ENCODE measurements at places on chromosomes 4 and X.
A peak's percentile ranks its signal among the peaks of the same experiment; 100 is the strongest.

DNA sequence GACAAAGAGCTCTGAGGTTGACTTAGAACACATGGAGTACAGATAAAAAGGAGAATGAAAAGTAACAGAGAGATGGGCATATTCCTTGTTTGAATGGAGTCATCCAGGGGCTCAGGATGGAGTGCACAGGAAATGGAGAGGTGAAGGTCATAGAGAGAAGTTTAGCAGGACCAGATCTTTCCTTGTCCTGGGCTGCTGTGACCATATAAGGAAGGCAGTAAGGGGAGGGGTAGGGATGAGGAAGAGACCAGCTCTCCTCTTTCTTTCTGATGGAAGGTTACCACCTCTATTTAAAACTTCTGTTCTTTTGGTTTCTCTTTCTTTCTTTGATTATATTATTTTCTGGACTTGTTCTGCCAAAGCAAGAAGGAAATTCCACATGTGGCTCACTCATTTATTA is 27.0 kb downstream of the AR start:
- DNase-seq, result no peak

DNA sequence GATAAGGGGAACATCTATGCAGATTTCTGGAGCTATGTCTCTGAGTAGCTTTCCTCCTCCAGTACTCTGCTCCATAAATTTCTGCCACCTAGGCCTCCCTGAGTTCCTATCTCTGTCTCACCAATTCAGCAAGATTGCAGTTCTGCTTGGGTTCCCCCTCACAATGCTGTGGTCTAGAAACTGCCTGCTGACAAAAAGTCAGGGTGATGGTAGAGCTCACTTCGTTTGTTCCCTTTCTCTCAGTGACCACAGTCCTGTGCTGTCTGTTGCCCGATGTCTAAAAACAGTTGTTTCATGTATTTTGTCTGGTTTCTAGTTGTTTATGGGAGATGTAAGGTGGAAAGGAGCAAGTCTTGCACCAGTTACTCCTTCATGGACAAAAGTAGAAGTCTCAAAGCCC is 41.1 kb downstream of the AMMECR1 start:
- DNase-seq, result no peak

DNA sequence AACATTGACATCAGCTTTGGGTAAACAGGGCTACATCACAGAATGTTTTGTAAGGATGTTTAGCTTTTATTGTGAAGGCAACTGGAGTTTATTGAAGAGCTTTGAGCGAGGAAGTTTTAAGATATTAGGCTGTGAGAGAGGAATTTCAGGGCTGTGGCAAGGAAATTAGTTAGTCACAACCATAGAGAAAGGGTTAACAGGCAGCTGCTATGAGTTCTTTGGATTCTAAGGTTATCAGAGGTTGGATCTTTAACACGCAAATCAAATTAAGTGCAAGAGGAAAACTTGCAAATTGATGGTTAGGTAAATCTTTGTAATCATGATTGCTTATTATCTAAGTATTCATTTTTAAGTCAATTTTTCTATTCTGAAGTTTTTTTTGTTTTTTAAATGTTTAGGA is 156.0 kb downstream of the UGT8 start:
- DNase-seq, result no peak

- no peak for DNase-seq
These were observed 84.1 kb upstream of the NEIL3 start for GRCh38 chr4:177225605-177226004.

DNA sequence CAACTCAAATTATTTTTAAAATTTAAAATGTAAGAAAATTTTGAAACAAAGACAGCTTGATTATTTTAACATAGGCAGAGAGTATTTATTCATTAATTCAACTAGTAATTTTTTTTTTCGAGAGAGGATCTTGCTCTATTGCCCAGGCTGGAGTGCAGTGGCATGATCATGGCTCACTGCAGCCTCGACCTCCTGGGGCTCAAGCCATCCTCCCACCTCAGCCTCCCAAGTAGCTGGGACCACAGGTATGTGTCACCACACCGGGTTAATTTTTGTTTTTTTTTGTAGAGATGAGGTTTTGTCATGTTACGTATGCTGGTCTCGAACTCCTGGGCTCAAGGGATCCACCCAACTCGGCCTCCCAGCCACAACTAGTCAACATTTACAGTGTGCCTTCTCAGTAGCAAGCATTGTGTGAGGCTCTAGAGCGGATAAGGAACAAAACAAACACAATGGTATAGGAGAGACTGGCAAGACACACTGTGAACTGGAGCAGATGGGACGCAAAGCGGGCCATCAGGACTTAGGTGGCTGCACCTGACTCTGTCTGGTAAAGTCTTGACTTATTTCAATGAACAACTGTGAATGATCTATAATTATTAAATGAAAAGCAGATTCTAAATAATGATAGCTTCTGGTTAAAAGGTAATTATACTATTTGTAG is 21.6 kb downstream of the SETD7 start:
- DNase-seq, result no peak

DNA sequence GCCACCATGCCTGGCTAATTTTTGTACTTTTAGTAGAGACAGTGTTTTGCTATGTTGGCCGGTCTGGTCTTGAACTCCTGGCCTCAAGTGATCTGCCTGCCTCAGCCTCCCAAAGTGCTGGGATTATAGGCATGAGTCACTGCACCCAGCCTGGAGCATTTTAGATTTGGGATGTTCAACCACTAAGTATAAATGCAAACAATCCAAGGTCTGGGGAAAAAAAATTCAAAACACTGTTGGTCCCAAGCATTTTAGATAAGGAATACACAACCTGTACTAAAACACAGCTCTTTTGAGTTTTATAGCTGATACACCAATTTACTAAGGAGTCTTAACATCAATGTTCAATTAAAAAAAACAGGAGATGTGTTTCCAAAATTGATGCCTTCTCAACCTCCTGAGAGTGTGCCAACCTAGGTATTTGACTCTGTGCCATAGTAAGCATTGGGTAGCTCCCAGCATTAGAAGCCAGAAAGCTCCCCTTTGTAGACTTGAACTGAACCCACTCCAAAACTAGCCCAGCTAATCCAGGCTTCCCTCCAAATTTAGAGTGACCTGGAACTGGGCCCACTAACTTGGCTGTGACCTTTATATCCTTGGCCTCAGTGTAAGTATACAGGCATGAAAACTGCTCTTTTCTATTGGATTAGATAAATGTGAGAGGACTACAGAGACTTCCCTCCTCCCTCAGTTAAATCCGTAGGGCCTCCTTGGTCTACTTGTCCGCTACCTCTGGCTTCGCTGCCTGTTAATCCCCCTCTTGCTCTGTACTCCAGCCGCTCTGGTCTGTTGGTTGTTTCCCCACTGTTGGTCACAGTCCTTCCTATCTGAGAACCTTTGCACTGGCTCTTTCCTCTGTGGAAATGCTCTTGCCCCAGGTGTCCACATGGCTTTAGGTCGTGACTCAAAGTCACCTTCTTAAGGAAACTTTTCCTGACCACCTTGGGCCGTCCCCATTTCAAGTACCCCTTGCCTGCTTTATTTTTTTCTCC is 77.6 kb downstream of the CCKAR start:
- DNase-seq, result no peak

DNA sequence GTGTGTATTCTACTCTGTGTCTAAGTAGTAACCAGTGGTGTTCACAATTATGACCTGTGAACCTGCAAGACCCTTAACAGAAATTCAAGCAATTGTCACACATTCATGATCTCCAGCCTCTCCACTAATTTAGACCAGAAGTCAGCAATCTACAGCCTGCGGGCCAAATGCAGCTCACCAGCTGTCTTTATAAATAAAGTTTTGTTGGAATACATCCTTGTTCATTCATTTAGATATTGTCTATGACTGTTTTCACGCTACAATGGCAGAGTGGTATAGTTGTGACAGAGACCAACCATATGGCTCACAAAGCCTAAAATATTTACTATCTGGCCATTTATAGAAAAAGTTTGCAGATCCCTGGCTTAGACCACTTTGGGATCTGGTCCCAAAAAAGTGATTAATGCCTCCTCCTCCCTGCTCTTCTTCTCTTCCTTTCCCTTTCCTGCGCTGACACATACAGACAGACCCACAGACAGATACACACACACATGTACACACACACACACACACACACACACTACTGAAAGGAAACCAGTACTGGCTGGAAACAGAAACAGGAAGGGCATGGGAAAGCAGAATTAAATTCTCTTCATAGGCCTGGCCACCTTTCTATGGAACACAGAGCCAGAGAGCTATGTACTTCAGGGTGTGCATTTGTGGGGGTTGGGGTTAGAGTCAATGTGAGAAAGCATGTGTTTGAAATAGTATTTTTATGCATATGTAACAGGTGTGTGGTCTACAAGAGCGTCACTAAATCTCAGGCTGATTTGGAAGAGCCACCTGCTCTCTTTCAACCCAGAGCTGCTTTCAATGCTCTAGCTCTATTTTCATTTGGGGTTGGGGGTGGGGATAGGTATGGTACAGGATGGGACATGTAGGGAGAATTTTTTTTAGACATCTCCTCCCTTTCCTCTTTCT is 49.7 kb upstream of the TMEM164 start:
- no peak for DNase-seq

DNA sequence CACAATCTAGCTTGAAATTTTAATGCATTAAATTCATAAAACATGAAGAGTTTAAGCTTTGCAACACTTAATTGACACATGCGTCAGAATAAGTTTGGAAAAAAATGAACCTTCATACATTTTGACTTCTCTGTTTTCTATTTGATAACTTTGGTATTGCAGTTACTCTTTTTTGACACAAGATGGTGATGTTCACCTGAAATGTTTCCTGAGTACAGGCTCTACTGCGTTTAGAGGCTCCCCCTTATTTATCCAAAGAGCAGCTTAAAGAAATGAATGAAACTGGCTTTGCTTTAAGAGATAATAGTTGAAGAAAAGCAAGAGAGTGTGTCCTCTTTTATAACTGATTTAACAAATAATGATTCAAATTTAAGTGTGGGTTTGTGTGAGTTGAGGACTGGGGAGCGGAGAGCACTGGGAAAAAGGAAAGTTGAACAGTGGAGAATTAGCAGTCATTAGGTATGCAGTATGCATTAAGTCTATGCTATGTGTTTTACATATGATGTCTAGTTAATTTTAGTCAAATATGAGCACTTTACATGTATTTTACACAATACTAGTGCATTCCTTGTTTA is 180.6 kb upstream of the NUDT6 start:
- peak; percentile 61 for DNase-seq

DNA sequence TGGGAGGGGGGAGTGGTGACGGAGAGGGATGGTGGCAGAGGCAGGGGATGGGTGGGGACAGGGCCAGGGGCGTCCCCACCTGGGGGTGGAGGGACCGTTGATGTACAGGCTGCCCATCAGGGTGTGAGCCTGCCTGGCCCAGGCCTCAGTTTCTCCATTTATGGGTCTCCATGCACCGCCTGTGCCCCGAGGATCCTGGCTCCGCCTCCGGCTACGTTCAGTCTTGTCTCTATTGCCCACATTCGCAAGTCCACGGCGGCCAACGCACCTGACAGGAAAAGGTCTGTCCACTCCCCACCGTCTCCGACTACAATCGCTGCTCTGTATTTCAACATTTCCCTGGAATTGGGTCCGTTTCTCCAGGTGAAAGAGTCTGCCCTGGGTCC is 96.3 kb upstream of the NKX1-1 start:
- DNase-seq, result no peak

GRCh38 chr4:150209140-150209829 is 131.0 kb downstream of the DCLK2 start:
- peak; percentile 63 for DNase-seq

DNA sequence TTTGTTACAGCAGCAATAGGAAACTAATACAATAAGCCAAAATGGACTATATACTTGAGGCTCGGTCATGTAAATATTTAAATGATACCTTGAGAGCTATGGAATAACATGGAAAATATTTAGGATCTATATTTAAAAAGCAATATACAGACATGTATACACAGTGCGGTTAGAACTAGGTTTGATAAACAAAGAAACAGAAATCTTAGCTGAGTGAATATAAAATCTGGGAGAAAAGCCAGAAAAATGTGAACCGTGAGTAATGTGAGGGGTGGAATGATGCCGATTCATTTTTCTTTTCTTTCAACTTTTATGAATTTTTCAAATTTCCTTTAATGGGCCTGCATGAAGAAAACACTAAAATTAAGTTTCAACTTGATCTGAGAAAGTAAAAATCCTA is 104.1 kb downstream of the ATXN3L start:
- peak; percentile 68 for DNase-seq

- DNase-seq, result no peak
These were observed 216.4 kb upstream of the GYPA start for GRCh38 chr4:144356941-144357381.

GRCh38 chr4:12118651-12119213 is 690.0 kb upstream of the HS3ST1 start:
- no peak for DNase-seq

DNA sequence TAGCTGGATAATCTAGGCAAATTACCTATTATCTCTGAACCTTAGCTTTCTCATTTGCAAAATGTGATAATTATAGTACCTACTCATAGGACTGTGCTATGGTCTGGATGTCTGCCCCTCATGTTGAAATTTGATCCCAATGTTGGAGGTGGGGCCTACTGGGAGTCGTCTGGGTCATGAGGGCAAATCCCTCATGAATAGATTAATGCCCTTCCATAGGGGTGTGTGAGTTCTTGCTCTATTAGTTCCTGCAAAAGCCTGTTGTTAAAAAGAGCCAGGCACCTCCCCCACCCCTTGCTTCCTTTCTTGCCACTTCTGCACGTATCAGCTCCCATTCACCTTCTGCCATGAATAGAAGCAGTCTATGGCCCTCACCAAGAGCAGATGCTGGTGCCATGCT is 73.9 kb downstream of the SERTM2 start:
- no peak for DNase-seq

- no peak for DNase-seq
These were observed 50.5 kb upstream of the CBR4 start for GRCh38 chr4:169060391-169061091.

DNA sequence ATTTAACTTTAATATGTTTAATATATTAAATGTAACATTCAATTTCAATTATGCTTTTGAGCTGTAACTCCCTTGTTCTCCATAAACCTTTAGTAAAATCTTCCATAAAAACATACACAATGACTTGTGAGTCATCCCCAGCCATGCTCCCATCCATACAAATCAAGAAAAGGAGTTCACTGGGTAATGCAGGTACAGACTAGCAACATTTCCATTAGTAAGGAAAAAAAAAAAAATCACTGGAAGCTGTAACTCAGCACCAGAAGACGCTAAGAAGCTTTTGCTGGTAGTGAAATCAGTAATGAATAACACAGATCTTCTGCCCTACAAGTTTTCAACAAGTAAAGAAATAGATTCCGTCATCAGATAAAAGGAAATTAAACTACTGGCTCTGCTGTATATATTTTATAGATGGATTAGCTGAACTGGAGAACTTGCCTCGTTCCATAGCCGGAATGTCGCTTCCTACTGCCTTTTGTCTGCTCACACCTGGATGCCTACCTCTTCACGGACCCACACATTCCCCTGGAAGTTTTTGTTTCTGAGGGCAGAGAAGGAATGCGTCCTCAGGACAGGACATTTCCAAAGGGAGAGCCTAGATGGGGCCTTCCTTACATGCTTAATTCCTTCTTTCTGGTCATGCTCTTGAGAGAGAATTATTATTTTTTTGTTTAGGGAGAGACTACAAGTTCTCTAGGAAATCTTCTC is 298.4 kb upstream of the ANKRD50 start:
- DNase-seq, result no peak

DNA sequence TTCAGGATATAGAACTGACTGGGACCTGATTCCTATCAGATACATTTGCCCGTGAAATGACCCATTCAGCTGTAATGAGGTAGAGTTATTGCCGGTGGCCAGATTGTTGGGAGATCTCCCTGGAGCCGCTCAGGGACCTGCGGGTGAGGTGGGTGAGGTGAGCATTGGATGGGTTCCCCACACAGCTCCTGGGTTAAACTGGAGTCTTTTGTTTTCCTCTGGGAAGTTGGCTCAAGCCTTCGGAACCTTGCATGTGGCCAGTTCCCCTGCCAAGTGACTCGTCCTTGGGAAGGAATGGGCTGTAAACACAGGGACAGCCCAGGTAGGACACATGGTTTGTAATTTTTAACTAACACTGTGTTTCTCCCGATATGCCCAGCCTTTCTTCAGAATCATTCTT is 31.6 kb upstream of the KIT start:
- no peak for DNase-seq
